Pancreas (tissue), 10 donors: ENCODE measurements at places on chromosomes 3 and 15. TPM values are rescaled to one million over a fixed set of nuclear protein-coding genes. Genes with fewer than 3 reads are reported as not detected.

AHSG gene
- polyA plus RNA-seq = not detected

PFKFB4 gene
- polyA plus RNA-seq = 8.1 TPM

SNX22 gene
- 4.0 TPM for polyA plus RNA-seq

CCDC80 gene
- 12.7 TPM for polyA plus RNA-seq

SMARCC1 gene
- polyA plus RNA-seq = 9.0 TPM

NMNAT3 gene
- polyA plus RNA-seq = 10.6 TPM

KNG1 gene
- 0.14 TPM for polyA plus RNA-seq

LCTL gene
- not detected for polyA plus RNA-seq

ARNT2 gene
- 9.5 TPM for polyA plus RNA-seq

HRG gene
- polyA plus RNA-seq = not detected

TUBGCP4 gene
- 4.8 TPM for polyA plus RNA-seq

NPAP1 gene
- polyA plus RNA-seq = 0.12 TPM

AP3B2 gene
- 9.5 TPM for polyA plus RNA-seq

RAB7A gene
- 72.0 TPM for polyA plus RNA-seq

ANKRD34C gene
- 0.11 TPM for polyA plus RNA-seq

CSTA gene
- polyA plus RNA-seq = 3.7 TPM

TNFSF10 gene
- polyA plus RNA-seq = 9.0 TPM

PYGO1 gene
- 0.34 TPM for polyA plus RNA-seq

TEX55 gene
- polyA plus RNA-seq = not detected

FBXL2 gene
- 2.5 TPM for polyA plus RNA-seq

ROBO1 gene
- polyA plus RNA-seq = 0.87 TPM

RAD51 gene
- polyA plus RNA-seq = 0.15 TPM

LYSMD2 gene
- 10.0 TPM for polyA plus RNA-seq
